ENCODE measurements at places on chromosomes 16 and 17.

GRCh38 chr17:40307740-40308239 is 1.2 kb upstream of the RARA start:
- no peak for DNase-seq

DNA sequence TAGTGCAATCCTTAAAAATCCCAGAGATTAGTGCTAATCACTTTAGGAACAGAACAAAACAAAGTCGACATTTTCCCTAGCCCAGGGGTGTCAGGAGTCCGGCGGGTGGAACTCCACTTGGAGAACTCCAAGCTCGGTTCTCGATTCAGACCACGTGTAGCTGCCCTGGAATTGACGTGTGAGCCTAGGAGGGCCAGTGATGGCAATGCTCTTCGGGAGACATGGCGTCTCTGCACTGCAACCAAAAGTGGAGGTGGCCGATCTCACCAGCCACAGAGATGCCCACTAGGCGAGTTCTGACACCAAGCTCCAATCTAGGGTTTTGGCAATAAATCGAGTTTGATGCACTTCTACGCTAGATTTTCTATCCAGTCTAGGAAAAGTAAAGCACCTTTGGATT is 17.6 kb downstream of the MAP1LC3B start:
- DNase-seq: no peak

- no peak for DNase-seq
Observed at GRCh38 chr17:28317966-28318758, 838 bp upstream of the TMEM97 start.

- DNase-seq: no peak
Observed at GRCh38 chr16:414395-415169, 10.9 kb upstream of the RAB11FIP3 start.

GRCh38 chr16:66746682-66747081 is 4.7 kb downstream of the DYNC1LI2 start:
- no peak for DNase-seq

GRCh38 chr17:81479175-81480071 is 33.2 kb downstream of the ACTG1 start:
- DNase-seq: no peak

All from stimulated activated CD4-positive, alpha-beta T cell treated with anti-CD3 and anti-CD28 coated beads, TNF-alpha, amount 100 ng/mL, for 1 hour (primary cell).